Cardiac septum (tissue), 1 donor: ENCODE measurements at places on chromosomes 7 and 10.

- DNase-seq, result no peak
Observed at GRCh38 chr10:15015451-15015850, 28.3 kb upstream of the OLAH start.

- no peak for DNase-seq
Observed at GRCh38 chr10:86410542-86411124, 44.0 kb upstream of the GRID1 start.

GRCh38 chr10:3123571-3124411 lies 48.8 kb downstream of the PITRM1 start:
- DNase-seq, result no peak

GRCh38 chr10:21524526-21525366 lies 736 bp downstream of the SKIDA1 start:
- DNase-seq, result no peak
